ENCODE measurements at places on chromosomes 6 and 20. TPM values are rescaled to one million over a fixed set of nuclear protein-coding genes. Genes with fewer than 3 reads are reported as not detected.

Gene SYCP2L
- 0.43 TPM for total RNA-seq

Gene PGC
- not detected for total RNA-seq

Gene PREP
- total RNA-seq: 27.6 TPM

Gene C6orf58
- total RNA-seq: not detected

Gene SYCP2
- total RNA-seq: 2.7 TPM

Gene PXDC1
- 59.5 TPM for total RNA-seq

Gene FAM217B
- 6.0 TPM for total RNA-seq

Gene EYA4
- 0.32 TPM for total RNA-seq

Gene AURKA
- total RNA-seq: 26.7 TPM

Gene SIRPG
- total RNA-seq: not detected

Gene AHCY
- total RNA-seq: 76.9 TPM

Gene KIF25
- not detected for total RNA-seq
